Femur (tissue), 1 donor: ENCODE measurements at places on chromosomes 2 and 18.

- DNase-seq: no peak
Observed at GRCh38 chr2:54559006-54559445, 102.9 kb downstream of the SPTBN1 start.

DNA sequence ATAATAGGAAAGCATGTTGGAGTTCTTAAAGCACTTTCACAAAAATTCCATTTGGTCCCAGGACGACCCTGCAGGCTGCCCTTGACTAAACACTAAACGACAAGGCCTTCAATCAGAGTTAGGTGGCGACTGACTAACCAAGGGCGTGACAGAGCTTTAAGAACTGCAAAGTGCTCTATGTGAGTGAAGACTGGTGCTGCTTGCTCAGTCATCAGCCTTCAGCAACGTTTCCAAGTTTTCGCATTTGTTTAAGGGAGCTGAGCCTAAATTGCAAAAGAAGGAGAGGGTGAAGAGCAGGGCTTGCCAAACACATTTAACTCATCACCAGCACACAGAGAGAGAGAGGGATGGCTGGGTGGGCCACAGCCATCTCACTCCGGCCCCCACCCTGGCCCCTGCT lies 204.7 kb upstream of the PID1 start:
- DNase-seq: no peak

DNA sequence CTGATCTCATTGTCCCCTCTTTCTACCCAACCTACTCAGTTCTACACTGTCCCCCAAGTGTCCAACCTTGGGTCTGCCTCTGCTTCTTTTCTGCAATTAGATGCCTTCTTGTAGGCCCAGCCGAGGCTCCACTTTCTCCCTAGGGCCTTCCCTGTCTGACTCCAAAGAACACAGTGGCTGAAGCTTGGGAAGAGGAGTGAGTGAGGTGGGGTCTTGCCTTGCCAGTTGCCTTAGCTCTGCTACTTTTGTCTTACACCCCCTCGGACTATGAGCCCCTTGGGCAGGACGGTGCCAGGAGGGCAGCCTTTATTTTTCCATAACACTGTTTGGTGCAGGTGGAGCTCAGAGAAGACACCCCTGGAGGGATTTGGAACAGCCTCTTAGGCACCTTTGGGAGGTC lies 345.1 kb downstream of the CYP26B1 start:
- peak; percentile 5 for DNase-seq

DNA sequence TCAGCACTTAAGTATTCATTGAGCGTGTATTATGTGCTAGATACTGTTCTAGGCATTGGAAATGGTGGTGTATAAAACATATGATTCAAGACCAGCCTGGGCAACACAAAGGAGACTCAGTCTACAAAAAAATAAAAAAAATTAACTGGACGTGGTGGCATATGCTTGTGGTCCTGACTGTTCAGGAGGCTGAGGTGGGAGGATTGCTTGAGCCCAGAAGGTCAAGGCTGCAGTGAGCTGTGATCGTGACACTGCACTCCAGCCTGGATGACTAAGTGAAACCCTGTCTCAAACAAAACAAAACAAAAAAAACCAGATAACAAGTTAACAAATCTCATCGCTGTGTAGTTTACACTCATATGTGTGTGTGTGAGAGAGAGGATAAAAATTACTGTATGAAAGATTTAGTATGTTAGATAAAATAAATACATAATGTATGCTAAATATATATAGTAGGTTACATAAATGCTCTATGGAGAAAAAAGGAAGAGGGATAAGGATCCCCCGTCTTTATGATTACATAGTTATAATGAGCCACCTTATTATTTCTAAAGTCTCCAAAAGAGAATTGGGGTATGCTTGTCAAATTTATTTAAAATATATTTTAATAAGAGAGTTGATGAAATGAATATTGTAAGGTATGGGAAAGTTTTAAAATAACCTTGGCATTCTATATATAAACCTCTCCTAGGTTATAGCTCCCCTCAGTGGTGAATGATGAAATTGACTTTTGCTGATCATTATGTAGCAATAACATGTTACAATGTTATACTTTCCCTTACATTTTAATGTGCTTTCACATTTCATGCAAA lies 69.2 kb downstream of the EHBP1 start:
- no peak for DNase-seq

- DNase-seq: no peak
Observed at GRCh38 chr18:4107049-4107467, 348.0 kb downstream of the DLGAP1 start.

GRCh38 chr2:201452058-201452921 lies 750 bp downstream of the STRADB start:
- no peak for DNase-seq

DNA sequence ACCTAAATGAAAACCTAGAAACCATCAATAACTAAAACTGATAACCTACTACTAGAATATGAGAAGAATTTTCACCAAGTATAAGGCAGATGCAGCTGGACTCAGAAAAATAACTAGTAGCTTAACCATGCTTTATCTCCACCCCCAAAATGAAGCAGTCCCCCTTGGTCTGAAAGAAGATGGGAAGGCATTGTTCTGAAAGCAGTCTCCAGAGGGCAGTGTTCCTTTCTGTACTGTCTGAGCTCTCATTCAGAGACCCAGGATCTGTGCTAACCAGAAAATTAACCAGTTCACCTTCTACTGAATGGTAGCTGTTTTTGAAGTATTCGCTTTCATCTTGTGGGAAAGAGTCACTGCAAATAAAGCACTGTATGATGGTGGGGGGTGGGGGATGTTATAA lies 273.0 kb downstream of the PDE11A start:
- no peak for DNase-seq

DNA sequence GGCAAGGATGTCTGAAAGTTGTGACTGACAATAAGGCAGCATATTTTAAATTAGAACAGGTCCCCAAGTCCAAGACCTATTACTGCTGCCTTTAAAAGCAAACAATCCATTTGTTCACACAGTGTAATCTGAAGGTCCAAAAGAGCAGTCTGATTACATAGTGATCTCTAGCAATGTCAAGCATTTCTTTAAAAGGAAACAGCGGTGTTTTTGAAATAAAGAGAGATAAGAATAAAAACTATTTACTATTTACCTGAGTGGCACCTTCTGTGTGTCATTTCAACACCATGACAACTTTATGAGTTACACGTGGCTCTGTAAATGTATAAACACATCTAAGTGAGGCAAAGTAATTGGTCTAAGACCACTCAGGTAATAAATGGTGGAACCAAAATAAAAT lies 1009.9 kb upstream of the CNTNAP5 start:
- DNase-seq: no peak

- no peak for DNase-seq
Observed at GRCh38 chr2:52703004-52703403, 1064.6 kb upstream of the CHAC2 start.
